Activated T-cell treated with anti-CD3 and anti-CD28 coated beads, Interleukin-2, amount 50 U/mL, for 24 hours (primary cell): ENCODE measurements at places on chromosomes 1 and 21.

GRCh38 chr1:3477241-3477995 lies 23.0 kb downstream of the ARHGEF16 start:
- no peak for DNase-seq

- DNase-seq = no peak
Measured at GRCh38 chr1:70314706-70315304, 39.7 kb downstream of the ANKRD13C start.

DNA sequence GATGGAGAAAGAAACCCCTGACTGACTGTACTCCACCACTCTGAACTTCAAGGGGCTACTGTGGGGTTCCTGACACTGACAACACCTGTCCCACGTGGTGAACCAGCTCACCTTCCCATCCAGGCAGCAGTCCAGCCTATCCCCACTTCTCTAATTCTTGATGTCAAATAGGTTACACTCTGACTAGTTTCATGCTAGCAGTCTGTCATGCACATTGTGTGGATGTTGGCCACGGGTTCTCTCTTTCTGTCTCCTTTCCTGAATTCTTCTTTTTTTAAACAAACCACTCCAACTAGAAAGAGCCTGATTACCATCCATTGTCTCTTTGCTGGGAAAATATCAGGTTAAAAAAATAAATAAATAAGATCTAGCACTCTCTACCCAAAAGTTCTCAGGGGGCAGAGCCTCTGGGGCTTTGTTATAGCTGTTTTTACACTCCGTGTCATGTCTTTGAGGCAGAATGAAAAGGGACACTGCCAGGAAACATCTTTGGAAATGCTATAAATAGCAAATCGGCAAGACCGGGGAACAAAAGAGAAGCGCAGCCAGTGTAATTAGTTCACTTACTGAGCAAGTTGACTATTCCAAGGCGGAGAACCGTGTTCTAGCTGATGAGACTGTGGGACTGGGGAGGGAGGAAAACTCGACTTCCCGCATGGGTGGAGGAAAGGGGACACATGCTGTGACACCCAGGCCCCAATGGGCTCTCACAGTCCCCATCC lies 356.1 kb downstream of the OMA1 start:
- no peak for DNase-seq

DNA sequence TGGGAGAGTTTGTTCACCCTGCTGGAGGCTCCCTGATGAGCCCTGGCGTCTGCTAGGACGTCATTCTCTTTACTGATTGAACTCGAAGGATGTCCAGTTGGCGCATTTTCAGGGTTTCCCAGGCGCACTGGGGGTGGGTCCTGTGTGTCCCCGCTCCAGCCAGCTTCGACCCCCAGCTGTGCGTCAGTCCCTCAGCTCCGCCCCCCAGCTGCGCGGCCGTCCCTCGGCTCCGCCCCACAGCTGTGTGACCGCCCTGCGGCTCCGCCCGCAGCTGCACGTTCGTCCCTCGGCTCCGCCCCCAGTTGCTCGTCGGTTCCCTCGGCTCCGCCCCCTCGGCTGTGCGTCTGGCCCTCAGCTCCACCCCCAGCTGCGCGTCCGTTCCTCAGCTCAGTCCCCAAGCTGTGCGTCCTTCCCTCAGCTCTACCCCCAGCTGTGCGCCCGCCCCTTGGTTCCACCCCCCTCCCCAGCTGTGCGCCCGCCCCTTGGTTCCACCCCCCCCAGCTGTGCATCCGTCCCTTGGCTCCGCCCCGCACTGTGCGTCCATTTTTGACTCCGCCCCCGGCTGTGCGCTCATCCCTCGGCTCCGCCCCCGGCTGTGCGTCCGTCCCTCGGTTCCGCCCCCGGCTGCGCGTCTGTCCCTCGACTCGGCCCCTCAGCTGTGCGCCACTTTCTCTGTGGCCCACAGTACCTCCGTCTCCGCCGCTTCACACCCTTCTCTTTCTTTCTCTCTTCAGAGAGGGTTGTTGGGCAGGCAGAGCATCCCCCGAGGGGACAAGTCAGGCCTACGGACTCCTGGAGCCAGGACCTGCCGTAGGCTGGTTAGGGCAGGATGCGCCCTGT lies 61.3 kb downstream of the FAAP20 start:
- peak; percentile 98 for DNase-seq

- no peak for DNase-seq
Measured at GRCh38 chr1:83910461-83910860, 88.5 kb downstream of the TTLL7 start.

DNA sequence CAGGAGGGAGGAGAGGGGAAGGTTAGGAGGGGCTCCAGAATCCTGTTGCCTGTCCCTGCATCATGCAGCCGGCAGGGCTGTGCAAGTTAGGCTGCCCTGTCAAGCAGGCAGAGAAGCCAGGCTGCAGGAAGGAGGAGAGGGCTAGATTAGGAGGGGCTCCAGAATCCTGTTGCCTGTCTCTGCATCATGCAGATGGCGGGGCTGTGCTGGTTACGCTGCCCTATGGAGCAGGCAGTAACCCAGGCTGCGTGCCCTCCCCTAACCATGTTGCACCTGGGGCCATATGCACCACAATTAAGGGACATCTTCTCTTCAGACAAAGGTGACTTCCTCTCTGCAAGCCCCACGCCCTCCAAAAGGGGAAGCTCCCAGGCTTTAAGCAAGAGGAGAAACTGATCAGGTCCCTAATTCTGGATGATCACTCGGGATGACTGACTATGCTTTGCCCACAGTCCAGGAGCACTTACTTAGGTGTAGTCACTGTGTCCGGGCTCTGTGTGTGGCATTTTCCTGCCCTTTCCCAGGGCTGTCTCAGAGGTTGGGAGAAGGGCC lies 457.4 kb downstream of the SETD4 start:
- DNase-seq = no peak
